DMS79 treated with DMSO at 0.1 percent for 48 hours (cell line): ENCODE measurements at places on chromosomes 4 and X.

DNA sequence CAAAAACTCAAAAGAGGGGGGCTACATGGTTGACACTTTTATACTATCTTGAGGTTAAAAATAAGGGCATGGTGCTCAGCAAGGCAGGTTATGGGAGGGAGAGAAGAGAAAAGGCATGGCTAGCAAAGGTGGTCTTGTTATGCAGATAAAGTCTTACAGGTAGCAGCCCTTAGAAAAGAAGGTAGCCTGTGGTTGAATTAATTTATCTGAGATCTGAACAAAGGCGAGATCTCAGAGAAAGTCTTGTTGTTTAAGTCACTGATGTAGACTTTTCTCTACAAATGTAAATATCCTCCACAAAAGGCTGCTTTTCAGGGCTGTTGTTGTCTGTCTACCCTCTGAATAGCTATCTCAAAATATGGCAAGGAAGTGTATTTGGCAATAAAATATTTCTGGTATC lies 1250.4 kb downstream of the PCDH18 start:
- DNase-seq: no peak

GRCh38 chr4:185920691-185921260 lies 108.8 kb upstream of the SORBS2 start:
- no peak for DNase-seq

- DNase-seq: no peak
Measured at GRCh38 chr4:40747207-40747835, 2.4 kb upstream of the NSUN7 start.

DNA sequence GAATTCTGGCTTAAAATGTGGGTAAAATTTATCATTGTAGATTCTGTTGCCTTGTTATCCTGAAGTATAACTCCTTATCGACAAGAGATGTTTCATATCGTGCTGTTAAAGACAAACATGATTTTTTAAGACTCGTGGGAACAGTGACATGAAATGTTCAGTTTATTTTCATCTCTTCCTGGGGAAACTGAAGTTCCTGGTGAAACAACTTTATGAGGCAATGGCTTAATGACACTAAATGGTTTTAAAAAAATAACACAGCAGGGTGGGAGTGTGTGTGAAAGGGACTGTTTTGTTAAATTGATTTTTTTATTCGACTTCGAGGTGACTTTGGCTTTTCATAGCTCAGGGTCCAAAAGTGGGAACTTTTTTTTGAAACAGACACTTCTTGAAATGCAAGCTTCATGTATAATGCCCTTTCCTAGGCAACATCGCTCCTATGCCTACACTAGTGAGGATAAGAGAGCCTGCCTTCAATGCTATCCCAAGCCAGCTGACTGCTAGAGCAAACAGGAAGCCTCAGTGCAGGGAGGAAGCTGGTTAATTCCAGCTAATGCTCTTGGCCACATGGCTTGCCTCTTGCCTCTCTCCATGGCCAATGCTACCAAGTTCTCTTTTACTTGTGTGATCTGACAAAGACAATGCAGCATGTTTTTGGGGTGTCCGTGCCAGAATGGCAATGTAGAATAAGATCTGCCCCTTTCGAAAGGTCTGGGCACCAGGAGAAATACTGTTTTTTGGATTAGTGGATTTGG lies 80.9 kb upstream of the PLAC1 start:
- no peak for DNase-seq

DNA sequence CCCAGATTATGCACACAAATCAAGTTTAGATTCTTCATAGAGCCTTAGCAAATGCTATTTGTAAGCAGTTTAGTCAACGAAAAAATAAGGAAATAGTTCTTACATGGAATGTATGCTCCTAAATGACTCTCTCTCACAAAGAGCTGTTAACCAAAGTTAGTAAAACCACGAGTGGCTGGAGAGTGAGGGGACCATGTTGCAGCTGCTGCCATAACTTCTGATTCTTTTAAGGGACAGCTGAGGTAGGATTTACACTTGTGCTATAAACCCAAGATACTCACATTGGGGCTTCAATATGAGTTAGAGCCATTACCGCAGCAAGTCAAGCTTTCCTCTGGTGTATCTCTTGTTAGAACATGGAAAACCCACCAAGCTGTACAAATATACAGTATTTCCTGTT lies 2.7 kb downstream of the DOCK11 start:
- DNase-seq: no peak

DNA sequence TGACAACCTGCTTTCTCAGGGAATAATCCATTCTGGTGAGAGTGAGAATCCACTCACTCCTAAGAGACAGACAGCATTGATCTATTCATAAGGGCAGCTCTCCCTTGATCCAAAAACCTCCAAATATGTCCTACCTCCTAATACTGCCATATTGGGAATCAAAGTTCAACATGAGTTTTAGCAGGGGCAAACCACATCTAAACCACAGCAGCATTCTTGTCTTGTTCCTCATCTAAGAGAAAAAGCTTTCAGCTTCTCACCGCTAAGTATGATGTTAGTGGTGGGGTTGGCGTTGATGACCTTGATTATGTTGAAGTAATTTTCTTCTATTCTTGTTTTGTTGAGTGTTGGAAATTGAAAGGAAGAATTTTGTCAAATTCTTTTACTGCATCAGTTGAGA lies 69.6 kb downstream of the SERTM2 start:
- DNase-seq: no peak

- DNase-seq: no peak
Measured at GRCh38 chr4:178198691-178199090, 756.5 kb upstream of the AGA start.

DNA sequence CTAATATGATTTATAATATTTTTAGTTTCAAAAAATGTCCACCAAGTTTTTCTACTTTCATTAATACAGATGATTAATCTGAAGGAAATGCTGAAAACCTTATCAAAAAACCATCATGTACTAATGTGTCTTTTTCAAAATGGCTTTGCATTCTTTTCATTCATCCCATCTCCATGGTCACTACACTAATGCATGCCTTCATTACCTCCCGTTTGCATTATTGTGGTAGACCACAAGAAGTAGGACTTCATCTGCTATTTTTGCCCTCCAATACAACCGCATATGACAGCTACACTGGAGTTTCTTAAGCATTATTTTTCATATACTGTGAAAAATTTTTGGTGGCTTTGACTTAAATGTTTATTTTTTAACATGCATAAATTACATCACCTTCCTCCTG lies 37.9 kb upstream of the FSTL5 start:
- no peak for DNase-seq

DNA sequence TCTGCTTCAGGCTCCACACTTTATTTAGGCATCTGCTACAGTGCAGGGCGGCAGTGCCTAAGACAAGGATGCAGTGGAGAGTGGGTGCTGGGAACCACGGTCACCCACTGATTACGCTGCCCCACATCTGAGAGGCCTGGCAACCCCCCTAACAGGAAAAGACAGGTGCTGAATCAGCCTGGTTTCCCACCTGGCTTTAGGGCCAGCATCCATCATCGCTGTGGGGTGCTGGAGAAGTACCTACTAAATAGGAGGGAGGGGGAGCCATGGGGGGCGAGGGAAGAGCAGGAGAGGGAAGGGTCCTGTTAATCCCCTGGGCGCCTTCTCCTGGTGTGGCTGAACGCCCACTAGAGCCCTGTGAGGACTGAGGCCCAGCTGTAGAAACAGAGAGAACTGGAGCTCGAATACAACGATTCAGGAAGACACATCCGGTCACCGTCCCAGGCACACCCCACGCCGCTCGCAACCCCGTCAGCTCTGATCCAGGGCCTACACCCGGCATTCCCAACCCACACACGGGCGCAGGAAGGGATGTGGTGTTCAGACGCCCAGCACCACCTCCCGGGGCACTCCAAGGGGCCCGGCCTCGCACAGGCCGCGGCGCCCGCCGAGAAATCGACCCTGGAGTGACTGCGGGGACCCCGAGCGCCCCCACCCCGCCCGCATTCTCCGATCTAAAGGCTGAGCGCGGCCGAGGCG lies 554 bp downstream of the DCTD start:
- DNase-seq: no peak
